ENCODE measurements at places on chromosomes 16 and 17.

DNA sequence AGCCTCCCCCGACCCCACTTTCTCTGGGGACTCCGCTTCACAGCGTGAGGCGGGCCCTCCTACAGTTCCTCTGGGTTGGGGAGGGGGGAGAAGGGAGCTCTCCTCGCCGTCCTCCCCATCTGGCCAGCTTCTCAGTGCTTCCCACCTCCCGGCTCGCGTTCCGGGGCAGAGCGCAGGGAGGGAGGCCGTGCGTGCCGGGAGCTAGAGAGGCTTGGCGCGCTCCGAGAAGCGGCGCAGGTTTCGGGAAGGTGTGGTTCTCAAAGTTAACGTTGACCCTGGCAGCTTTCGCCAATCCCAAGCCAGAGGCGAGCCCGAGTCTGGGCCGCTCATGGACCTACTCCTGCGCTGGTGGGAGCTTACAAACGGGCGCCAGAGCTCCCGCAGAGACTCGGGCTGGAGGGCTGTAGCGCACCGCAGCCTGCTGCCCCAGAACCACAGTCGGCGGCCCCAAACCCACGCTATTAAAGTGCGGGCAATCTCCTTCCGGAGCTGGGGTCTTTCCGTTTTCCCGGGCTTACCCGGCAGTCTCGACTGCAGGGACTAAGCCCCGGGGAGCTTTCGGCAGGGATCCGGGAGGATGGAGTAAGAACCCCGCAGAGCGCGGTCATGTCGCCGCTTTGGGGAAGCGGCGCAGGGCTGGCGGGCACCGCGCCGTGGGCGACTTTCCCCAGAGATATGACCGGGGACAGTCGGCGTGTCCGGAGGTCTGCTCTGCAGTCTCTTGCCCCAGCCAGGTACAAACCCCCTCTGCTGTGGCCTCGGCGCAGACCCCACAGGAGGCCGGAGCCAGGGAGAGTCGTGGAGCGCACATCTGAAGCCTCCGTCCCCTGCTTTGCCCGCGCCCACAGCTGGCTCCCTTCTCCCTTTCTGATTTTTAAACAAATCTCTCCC is 787 bp downstream of the CDH11 start:
- DNase-seq: peak; percentile 35

DNA sequence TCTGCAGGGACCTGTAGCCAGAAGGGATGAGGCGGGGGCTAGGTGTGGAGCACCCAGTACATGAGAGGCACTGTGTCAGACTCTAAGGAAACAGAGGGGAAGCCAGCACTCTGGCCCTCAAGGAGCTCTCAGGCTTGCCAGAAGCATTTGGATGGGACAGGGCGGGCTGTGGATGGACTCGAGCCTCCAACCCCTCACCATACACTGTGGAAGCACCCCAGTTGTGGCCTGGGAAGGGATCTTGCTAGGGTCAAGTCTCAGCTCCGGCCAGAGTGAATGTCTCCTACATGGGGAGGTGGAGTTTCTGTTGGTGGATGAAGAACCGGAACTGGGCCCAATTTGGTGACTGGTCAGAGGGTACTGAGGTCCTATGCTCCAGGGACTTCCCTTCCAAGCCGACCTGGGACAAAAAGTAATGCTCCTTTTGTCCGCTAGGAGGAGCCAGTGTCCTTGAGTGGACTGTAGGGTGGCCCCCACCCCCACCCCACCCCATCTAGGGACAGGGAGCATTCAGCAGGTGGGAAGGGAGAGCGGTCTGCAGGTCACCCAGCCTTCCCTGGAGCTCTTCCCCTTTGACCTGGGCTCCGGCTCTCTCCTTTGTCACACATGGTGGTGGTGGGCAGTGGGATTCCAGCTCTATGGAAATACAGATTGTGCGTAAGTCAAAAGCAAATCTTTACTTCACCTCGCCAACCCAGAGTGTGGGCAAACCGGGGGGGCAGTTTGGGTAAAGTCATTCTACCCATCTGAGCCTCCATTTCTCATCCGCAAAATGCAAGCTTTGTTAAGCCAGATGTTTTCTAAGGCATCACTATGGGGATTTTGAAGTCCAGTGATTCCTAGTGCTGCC is 20.4 kb upstream of the PHB1 start:
- DNase-seq: peak; percentile 61

- peak; percentile 98 for DNase-seq
Observed at GRCh38 chr17:8153525-8153956, 1.3 kb upstream of the PER1 start.

DNA sequence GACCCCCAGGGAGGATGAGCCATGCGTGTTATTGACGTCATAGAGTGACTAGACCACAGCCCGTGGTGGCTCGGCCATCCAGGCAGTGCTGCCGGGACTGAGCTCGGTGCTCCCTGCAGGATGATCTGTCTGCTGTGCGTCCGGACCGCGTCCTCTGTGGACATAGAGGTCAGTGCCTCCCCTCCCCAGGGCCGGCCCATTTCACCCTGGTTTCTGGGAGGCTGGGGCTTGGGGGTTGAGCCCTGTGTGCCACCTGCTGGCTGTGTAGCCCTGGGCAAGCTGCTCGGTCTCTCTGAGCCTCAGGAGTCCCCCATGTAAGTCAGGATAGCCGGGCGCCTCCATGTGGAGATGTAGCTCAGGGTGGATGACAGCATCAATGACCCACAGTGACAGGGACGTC is 8.3 kb downstream of the TSC2 start:
- peak; percentile 13 for DNase-seq

DNA sequence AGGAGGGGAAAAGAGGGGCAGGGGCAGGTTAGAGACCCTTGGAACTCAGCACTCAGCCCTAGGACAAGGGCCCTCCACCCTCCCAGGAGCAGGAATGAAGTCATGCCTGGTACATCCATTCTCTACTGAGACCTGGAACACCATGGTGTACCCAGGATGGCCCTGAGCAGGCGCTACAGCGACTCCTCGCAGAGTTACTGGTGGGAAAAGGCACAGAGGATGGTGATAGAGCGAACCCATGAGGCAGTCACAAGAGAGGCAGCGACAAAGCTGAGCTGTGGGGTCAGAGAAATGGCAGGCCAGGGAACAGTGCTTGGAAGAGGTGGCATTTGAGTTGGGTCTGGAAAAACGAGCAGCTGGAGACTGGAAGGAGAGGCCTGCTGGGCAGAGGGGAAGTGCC is 37.5 kb downstream of the SRCIN1 start:
- no peak for DNase-seq

DNA sequence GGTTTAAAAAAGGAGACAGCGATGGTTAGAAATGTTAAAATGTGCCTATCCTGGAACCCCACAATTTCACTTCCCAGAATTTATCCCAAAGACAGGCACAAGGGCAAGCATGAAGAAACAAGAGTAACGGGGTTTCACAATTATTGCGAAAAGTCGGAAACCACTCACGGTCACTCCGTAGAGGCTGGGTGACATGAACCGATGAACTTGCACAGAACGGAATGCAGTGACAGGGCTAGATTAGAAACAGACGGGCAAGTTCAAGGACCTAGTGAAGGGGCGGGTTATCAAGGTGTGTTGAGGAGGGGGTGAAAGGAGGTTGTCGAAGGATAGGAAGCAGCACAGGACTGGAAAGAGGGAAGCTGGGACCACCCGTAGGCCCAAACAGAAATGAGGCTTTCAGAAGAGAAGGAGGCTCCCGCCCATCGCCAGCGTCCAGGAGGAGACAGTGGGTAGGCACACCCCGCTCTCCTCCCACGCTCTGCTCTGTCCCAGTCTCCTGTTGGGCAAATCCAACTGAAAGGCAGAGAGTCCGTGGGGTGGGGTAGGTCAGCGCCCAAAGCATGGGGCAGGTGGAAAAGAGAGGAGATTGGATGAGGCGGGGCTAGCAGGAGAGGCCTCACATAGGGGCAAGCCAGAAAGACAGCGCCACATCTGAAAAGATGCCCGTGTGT is 47.4 kb upstream of the JPH3 start:
- no peak for DNase-seq

GRCh38 chr17:6420173-6420641 is 14.7 kb downstream of the AIPL1 start:
- peak; percentile 20 for DNase-seq

GRCh38 chr16:61228371-61228770 is 807.9 kb downstream of the CDH8 start:
- no peak for DNase-seq

- no peak for DNase-seq
Observed at GRCh38 chr17:41058741-41059140, 1.2 kb downstream of the KRTAP2-3 start.

DNA sequence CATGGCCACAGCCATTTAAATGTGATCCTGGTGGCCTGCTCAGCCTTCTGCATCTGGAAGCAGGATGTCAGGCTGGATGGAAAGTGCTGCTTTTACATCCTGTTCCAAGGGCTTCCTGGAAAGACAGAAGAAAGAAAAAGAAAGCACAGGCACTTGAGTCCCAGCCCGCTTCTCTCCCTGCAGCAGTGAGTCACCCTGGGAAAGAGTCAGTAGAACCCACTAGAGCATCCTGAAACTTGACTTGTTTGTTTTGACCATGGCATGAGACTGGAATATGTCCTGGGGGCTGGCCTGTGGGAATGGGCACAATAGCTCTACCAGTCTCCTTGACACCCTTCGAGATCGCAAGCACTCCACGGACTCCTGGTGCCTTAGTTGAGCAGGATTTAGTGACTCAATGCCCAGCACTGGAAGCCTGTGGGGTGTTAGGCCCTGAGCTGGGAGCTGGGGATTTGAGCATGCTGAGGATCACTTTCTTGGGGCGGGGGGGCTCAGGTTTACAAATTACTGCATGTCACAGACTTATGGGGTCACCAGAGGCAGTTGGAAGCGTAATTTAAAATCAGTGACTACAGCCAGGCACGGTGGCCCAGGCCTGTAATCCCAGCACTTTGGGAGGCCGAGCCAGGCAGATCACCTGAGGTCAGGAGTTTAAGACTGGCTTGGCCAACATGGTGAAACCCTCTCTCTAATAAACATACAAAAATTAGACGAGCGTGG is 22.1 kb upstream of the GNA13 start:
- peak; percentile 54 for DNase-seq

DNA sequence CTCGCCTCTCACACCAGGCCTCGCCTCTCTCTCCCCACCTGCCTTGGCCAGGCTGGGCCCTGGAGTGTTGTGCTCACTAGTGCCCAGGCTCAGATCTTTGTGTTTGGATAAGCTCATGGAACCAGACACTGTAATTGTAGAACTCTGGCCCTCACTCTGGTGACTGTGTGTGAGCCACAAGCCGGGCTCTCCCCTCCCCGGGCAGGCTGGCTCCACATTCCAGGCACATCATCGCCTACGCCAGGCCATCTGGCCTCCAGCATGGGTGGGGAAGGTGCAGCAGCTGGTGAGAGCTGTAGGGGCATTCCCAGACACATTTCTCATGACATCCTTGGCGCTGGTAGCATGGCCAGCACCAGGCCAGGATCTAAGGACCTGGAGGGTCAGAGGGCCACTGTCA is 202.3 kb downstream of the RAB11FIP4 start:
- no peak for DNase-seq

GRCh38 chr16:68660359-68660795 is 15.3 kb downstream of the CDH3 start:
- no peak for DNase-seq

- no peak for DNase-seq
Observed at GRCh38 chr17:80795090-80795580, 196.5 kb upstream of the CHMP6 start.

GRCh38 chr17:55274355-55275255 is 9.8 kb downstream of the HLF start:
- no peak for DNase-seq

- DNase-seq: no peak
Observed at GRCh38 chr17:63479495-63480184, 2.8 kb downstream of the ACE start.

DNA sequence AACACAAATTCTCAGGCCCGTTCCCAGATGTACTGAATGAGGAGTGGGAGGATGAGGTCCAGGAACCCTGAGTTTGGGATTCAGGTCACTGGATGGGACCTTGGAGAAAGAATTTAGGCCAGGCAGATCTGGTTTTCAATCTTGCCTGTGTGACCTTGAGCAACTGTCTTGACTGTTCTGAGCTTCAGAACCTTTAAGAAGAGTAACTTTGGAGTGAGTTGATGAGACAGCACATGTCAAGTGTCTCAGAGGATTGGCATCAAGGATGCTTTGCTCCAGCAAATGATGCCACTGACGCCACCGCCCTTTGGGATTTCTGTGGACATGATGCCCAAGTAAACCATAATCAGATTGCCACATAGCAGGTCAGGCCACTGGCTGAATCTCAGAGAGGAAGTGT is 56.2 kb upstream of the DNAJA2 start:
- DNase-seq: no peak

DNA sequence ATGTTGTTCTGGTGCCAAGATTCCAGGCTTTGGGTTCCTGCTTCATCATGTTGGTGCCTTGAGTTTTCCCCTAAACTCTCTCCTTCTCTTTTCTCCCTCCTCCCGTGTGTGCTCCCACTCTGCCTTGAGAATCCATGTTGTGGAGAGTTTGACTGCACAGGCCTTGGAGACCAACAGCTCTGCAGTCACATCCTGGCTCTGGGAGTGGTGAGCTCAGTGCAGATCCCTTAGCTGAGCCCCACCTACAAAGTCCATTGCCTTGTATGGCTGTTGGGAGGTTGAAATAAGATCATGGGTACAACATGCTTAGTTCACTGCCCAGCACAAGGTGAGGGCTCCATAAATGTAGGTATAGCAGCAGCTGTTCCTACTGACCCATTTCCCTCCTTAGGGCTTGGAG is 85.9 kb downstream of the IRX3 start:
- DNase-seq: no peak

GRCh38 chr16:79282806-79283205 is 317.7 kb downstream of the MAF start:
- DNase-seq: no peak

- no peak for DNase-seq
Observed at GRCh38 chr16:69346683-69347082, 4.9 kb downstream of the TMED6 start.

DNA sequence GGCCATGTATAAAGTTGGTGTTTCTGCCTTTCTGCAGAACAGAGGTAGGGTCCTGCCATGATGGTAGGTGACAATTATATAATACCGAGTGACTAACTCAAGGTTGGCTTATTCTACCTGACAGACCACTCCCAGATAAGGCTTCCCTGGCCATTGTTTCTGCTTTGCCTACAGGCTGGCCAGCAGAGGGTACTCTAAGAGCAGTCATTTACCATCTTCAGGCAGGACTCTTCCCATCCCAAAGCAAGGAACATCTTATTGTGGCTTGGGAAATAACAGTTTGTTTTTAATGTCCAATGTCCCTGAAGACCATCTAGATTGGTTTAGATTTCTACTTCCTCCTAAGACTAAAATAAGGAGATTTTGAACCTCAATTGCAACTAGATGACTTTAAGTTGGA is 74.1 kb downstream of the SNX11 start:
- peak; percentile 36 for DNase-seq

GRCh38 chr17:82883419-82884031 is 43.7 kb upstream of the ZNF750 start:
- no peak for DNase-seq

DNA sequence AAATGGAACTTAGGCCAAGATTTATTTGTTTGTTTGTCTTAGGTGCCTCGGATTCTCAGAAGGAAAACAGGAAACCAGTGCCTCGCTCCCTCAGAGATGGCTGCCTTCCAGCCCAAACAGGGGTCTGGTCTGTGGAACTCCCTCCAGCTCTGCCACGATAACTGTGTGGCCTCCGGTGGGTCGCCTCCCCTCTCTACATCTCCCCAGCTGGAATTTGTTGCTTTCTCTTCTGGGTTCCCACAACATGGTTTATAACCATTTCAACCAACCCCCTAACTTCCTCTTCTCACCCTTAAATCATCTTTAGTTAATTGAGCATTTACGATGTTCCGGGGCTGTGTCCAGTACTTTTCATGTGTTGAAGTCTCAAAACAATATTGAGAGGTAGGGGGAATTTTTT is 30.9 kb upstream of the PLLP start:
- DNase-seq: no peak

- DNase-seq: no peak
Observed at GRCh38 chr17:43697937-43698336, 36.2 kb upstream of the MEOX1 start.
